ENCODE measurements at places on chromosomes 2 and 18. TPM values are rescaled to one million over a fixed set of nuclear protein-coding genes. Genes with fewer than 3 reads are reported as not detected.

Gene ADRA2B
- total RNA-seq, result not detected

Gene GCG
- total RNA-seq, result not detected

Gene OTOF
- total RNA-seq, result not detected

Gene PSD4
- total RNA-seq, result 8.3 TPM

Gene HOXD4
- total RNA-seq, result not detected

Gene LRP1B
- total RNA-seq, result 1.2 TPM

Gene NPAS2
- 10.9 TPM for total RNA-seq

Gene ALLC
- not detected for total RNA-seq

Data from epithelial cell of alveolus of lung (primary cell).